ENCODE measurements at places on chromosomes 1 and 21.

GRCh38 chr21:15837645-15838044 is 107.9 kb downstream of the USP25 start:
- DNase-seq = no peak

DNA sequence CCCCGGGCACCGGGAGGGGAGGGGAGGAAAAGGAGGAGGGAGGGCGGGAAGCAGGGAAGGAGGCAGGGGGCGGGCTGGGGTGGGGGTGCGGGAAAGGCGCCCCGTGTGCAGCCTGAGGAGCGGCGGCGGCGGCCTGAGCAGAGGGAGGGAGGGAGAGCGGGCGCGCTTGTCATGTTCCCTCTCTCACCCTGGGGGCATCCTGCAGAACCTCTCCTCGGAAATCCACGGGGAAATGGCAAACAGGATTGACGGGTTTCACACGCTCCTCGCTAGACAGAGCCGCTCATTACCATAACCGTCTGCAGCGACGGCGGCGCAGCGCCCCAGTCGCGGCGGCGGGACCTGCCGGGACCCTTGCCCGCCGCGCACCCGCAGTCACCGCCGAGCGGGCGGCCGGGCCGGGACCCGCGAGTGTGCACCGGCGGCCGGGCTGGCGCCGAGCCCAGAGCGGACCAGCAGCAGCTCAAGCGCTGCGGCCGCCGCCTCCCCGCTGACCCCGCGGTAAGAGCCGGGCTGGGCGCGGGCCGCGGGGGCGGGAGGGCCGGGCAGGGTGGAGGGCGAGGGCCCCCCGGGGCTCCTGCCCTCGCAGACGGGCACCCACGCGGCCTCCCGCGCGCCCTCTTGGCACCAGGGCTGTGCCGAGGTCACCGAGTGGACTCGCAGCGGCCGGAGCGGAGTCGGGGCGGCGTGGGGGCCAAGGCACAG is at the start of gene SERTAD4:
TSS of gene SERTAD4 (plus strand) at position 286 of the 705 bp plus-strand sequence. CDS start 5,165 bp downstream, outside the sequence.
- peak; percentile 42 for DNase-seq

- peak; percentile 62 for DNase-seq
Measured at GRCh38 chr1:65687428-65688214, 105.1 kb upstream of the PDE4B start.

GRCh38 chr1:153849487-153850185 is 73.1 kb downstream of the GATAD2B start:
- no peak for DNase-seq

DNA sequence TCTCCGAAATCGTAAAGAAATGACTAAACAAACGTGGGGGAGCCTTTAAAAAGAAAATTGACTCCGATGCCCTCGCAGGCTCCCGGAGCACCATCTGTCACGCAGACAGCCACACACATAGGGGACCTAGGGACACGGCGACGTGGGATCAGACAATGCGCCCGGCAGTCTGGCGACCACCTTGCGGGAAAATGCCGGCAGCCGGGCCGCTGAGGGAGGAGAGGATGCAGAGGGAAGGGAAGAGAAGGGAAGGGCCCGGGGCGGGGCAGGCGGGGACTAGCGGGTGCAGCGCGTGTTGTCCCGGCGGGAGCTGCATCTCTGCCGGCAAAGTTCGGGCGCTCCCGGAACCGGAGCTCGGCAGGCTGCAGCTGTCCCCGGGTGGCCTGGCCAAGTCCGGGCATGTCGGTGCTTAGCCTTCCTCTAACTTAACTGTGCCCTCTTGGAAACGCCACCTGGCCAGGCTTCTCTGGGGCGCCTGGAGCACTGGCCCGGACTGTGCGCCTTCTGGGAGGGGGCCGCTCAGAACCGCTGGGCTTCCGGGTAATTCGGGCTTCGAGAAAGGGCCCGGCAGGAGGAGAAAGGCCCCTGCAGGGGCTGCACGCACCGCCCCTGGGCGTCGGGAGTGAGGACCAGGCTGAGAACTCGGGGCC is 1.8 kb downstream of the NHLH2 start:
- no peak for DNase-seq

GRCh38 chr1:30779294-30780071 is 21.9 kb upstream of the LAPTM5 start:
- DNase-seq = peak; percentile 75

DNA sequence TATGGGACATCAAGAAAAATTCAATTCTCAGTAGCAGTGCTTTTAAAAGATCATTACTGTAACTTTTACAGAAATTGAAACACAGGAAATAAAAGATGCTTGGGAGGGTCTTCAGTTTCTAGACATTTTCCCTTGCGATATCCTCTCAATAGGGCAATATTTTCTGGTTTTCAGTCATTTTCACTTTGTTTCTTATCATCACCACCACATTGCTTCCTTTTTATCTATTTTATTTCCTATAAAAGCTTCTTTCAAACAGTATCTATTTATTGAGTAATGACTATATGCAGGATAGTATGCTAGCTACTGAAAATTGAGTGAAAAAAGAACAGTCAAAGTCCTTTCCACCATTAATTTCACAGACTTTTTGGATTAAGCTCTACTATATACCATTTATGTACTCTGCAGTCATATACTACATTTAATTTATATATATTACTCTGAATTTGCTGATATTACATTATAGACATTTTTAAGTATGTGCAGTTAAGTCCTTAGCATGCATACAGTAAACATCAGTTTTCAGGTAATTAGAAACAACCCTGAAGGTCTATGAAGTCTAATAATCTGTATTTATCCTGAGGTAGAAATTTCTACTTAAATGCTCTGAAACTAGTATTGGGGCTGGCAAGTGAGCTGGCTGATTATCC is 18.7 kb downstream of the TRMT1L start:
- DNase-seq = no peak

GRCh38 chr1:7616076-7616832 is 154.8 kb upstream of the VAMP3 start:
- peak; percentile 20 for DNase-seq

GRCh38 chr1:50968821-50969610 is 1.0 kb upstream of the CDKN2C start:
- no peak for DNase-seq

DNA sequence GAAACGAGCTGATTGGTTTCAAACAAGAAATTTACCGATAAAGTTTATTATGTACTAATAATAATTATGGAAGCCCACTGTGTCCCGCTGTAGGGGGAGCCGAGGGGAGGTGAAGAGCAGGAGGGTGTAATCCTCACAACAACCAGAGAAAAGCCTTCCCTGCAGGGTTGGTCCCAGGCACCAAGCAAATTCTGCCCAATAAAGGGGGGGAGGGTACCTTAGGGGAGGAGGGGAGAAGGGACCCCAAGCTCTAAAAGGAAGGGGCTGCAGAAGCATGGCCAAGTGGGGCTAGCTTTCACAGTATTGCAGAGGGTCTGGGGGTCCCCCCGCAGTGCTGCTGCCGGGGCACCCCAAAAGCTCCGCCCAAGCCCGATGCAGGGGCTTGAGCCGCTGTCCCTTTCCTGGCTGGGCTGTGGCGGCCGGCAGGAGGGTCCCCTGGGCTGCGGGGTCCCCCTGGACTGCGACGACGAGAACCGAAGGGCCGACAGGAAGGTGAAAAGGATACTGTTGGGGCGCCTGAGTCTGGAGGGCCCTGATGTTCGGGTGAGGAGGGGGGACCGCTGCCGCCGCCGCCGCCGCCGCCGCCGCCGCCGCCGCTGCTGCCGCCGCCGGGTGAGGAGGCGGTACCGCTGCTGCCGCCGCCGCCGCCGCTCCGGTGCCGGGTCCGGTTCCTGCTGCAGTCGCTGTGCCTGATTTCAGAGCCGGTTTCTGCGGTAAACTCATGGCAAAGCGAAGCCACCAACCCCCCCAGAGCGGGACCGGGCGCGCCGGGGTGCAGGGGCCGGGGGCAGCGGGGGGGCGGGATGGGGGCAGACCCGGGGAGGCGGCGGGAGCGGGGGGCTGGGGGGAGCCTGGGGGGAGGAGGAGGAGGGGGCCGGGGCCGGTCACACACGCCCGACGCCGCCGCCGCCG is 771 bp downstream of the EIF4G3 start:
- no peak for DNase-seq
